Bone marrow (tissue), 2 donors: ENCODE measurements at places on chromosomes 13 and 19.

DNA sequence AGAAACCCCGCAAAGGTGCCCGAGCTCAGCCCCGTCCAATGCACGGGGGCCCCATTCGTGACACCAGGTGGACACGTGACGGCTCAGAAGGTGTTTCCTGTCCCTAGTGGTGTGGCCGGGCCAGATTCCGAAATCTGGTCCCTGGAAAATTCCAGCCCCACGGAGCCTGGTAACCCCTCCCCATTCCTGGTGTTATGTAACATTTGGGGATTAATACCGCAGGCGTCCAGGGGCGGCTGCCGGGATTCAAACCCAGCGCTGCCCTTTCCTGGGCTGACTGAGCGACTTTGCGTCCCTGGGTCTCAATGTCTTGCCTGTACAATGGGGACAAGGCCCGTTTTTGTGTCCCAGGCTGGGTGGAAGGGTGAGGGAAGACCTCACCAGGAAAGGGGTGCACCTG lies 1.0 kb upstream of the PLK5 start:
- DNase-seq, result no peak

- DNase-seq, result no peak
These were observed 26.2 kb upstream of the C13orf42 start for GRCh38 chr13:51137250-51137649.

GRCh38 chr19:27770095-27770494 lies 1442.9 kb downstream of the UQCRFS1 start:
- no peak for DNase-seq

DNA sequence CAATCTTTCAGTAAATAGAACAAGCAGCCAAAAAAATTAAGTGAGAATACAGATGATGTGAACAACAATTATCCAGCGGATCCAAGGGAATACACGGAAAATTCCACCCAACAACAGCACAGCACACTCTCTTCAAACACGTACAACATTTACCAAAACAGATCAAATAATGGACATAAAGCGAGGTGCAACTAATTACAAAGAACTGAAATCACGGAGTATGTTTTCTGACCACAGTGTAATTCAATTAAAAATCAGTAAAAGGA lies 26.2 kb downstream of the MIER2 start:
- DNase-seq, result no peak

DNA sequence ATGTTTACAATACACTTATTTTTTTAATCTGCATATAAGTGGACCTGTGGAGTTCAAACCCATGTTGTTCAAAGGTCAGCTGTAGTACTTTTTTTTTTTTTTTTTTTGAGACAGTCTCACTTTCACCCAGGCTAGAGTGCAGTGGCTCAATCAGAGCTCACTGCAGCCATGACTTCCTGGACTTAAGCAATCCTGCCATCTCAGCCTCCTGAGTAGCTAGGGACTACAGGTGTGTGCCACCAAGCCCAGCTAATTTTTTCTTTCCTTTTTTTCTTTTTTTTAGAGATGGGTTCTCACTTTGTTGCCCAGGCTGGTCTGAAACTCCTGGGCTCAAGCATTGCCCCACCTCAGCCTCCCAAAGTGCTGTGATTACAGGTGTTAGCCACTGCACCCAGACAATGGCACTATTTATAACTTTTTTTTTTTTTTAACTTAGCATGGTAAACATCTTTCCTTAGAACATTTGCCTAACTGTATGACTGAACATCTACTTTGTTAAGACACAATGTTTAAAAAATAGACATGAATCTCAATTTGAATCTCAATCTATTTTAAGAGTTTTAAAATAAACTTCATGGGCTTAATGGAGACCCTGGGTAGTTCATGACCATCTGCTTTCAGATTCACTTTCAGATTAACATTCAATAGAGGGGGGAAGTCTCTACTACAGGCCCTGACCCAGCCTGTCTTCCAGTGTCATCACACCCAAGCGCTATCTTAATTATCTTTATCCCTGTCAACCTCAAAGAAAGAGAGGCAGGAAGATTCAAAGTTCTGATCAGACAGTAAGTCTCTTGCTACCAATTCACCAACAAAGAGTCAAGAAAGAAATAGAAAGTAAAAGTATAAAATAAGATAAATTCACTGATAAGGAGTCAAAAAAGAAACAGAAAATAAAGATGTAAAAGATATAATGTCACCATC lies 97.7 kb upstream of the DOCK9 start:
- DNase-seq, result peak; percentile 44

DNA sequence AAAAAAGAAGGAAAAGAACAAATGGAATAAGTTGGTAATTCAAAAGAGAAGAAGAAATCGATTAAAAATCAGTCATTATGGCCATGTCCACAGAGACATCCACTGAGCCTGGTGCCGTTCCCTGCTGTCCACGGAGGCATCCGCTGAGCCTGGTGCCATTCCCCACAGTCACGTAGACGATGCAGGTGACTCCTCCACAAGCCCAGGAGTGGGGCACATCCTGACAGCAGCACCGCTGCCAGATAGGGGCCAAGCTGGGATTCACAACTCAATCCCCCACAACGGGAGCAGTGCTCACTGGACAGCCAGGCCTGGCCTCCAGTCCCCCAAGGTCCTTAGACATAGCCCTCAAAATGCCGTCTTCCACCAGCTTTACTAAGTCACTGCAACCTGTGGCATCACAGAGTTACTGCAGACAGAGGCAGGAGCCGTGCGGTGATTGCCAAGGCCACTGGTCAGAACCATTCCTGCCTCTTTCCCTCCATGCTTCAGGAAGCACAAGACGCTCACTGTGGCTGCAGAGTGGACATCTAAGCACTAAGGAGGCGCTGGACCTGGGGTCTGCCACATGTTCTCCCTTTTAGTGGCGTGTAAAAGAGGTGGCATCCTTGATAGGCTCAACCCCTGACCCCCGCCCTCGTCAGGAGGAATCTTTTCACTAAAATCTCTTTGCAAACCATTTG lies 131.5 kb upstream of the SPACA7 start:
- no peak for DNase-seq

DNA sequence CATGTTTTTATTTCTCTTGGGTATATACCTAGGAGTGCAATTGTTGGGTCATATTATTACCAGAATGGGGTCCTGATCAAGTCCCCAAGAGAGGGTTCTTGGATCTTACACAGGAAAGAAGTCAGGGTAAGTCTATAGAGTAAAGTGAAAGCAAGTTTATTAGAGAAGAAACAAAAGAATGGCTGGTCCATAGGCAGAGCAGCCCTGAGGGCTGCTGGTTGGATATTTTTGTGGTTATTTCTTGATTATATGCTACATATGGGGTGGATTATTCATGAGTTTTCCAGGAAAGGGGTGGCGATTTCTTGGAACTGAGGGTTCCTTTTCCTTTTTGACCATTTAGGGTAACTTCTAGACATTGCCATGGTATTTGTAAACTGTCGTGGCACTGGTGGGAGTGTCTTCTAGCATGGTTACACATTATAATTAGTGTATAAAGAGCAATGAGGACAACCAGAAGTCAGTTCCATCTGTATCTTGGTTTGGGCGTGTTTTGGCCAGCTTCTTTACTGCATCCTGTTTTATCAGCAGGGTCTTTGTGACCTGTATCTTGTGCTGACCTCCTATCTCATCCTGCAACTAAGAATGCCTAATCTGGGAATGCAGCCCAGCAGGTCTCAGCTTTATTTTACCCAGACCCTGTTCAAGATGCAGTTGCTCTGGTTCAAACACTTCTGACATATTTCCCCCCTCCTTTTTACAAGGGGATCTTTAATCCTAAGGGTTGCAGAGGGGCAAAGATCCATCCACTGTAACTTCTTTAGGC lies 41.1 kb downstream of the CEACAM1 start:
- no peak for DNase-seq

DNA sequence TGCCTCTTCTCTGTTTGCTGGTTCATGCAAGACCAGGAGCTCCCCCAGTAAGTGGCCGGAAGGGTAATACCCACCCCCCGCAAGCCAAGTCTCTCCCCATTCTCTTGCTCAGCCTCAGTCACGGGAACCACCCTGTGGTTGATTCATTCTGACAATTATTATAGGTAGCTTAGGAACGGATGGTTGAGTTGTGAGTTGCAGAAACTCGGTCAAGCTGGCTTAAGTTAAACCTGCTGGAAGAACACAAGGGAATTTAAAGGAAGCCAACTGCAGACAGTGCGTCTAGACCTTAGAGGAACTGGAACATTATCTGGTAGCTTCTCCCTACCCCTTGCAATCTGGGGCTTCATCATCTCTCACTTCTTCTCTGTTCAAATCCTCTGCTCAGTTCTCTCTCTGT lies 8.9 kb downstream of the FPR1 start:
- no peak for DNase-seq

GRCh38 chr19:1691589-1692290 lies 39.3 kb upstream of the TCF3 start:
- no peak for DNase-seq

DNA sequence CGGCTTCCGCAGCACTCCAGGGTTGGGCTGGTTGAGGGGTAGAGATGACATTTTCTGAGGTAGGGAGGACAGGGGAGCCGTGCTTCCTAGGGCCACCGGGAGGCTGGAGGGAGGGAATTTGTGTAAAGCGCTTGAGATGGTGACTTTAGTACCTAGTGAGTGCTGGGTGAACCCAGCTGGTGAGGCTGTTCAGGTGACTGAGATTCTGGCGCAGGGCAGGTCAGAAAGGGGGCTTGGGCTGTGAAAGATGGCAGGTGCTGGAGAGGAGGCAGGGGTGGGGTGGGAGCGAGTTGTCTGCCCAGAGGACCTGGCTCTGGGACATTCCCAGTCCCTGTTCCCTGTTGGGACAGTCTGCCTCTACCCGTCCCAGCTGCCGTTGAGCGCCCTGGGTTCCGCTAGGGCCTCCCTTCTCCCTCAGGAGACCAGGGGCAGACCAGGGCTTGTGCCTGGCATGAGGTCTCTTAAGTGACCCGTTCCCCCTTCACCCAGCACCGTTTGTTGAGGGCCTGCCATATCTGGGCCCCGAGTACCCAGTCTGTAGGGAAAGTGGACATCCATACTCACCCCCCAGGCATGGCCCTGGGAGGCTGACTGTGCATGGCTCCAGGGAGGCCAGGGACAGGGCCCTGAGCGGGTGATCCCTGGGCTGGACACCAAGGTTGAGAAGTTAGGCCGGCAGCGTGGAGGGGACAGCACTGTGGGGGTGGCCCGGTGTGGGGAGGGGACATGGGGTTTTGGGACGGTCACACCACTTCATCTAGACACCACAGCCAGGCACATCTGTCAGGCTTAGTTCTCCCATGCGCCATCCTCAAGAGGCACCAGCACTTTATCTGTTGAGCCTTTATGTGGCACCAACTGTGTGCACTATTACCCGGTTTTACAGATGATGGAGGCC lies 5.0 kb downstream of the PTOV1 start:
- DNase-seq, result no peak

- DNase-seq, result no peak
These were observed 11.6 kb upstream of the GTF2F2 start for GRCh38 chr13:45108716-45109101.
